ENCODE measurements at places on chromosomes 1 and 21.

GRCh38 chr1:200918006-200918405 lies 23.3 kb downstream of the INAVA start:
- DNase-seq, result no peak

GRCh38 chr1:14786109-14786675 lies 187.7 kb downstream of the KAZN start:
- no peak for DNase-seq

- no peak for DNase-seq
These were observed 742 bp upstream of the HSPA13 start for GRCh38 chr21:14383596-14384180.

DNA sequence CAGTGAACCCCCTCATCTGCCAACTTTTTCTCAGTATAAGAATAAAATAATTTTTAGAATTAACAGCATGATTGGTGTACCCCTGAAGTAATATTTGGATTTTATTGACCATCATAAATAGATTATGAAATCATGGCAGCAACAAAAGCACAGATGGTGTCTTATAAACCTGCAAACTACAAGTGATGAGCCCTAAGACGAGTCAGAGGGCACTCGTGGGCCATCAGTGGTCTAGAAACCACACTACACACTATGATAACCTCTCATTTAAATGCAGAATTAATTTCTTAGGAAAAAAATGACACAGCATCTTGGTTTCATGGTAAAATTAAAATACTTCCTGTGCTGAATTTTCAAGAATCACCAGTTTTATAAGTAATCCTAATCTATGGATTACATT lies 312.4 kb downstream of the PTBP2 start:
- DNase-seq, result no peak
